ENCODE measurements at places on chromosomes 3 and 15.

DNA sequence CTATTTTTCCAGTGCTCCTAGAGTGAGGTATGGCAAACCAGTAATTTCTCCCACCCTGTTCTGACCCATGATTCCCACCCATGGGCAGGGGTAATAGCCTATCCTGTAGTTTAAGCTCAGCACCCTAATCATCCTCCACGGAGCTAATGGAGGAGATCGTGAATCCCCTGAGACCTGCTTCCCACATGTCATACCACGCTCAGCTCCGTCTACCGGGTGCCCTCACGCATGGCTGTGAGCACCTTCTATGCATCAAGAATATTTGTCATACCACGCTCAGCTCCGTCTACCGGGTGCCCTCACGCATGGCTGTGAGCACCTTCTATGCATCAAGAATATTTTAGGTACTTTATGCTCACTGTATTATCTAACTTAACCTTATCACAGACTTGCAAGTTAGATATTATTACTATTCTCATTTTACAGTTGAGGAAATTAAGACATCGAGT, 104.7 kb upstream of the PFN2 start:
- no peak for DNase-seq

- DNase-seq = no peak
Observed at GRCh38 chr15:100167884-100168375, 173.8 kb downstream of the ADAMTS17 start.

- no peak for DNase-seq
Observed at GRCh38 chr3:95775486-95776094, 1038.8 kb upstream of the EPHA6 start.

- no peak for DNase-seq
Observed at GRCh38 chr3:49725906-49726681, 2.3 kb upstream of the GMPPB start.

DNA sequence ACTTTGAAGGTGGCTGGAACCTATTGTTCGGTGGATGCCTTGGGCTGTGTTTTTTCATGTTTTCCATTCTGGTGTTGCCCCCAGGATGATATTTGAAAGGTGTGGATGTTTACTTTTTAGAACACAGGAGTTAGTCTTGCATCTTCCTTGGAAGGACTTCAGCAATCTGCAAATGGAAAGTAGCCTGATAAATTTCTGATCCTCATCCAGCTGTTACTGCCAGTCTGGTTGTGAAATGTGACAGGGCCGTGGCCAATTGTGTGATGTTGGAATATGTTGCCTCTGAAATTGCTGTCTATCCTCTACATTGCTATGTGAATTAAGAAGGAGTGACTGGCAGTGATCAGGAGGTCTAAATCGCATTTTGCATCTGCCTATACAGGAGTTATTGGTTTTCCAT, 382.5 kb upstream of the C2CD4B start:
- no peak for DNase-seq

GRCh38 chr15:47398132-47398531, 319.2 kb upstream of the SEMA6D start:
- DNase-seq = no peak

GRCh38 chr3:187445356-187445755, 77.2 kb downstream of the RTP4 start:
- DNase-seq = no peak

GRCh38 chr3:58041182-58041825, 33.1 kb downstream of the FLNB start:
- peak; percentile 41 for DNase-seq

- DNase-seq = peak; percentile 50
Observed at GRCh38 chr15:80779658-80780415, 667 bp downstream of the CEMIP start.

DNA sequence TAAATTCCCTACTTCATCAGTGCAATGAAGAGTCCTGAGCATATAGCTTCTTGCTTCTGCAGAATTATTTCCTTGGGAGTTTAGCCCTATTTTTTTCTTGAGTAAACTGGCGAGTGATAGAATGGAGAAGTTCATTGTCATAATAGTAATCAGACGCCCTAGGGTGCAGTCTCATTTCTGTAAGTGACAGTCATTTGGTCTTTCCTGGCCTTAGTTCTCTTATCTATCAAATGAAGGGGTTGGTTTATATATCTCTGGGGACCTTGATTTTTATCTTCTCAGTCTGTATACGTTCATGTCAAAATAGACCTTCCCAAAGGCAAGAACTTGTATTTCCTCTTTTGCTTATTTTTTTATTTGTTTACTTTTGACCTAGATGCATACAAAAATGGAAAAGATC, 9.9 kb upstream of the ALPK3 start:
- DNase-seq = no peak

DNA sequence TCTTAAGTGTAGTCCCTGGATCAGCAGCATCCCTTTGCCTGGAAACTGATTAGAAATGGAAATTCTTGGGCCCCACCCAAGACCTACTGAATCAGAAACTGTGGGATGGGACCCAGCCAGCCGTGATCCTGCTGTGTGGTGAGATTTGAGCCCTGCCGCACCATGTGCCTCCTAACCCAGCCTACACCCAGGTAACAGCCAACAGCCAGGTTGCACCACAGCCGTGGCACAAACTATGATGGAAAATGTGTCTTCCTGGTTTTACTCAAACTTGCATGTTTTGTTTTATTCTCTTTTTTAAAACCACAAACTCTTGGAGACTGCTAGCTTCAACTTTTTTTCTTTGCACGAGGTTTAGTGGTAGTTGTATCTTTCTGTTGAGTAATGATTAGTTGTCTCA, 2.6 kb downstream of the LIMD1 start:
- peak; percentile 25 for DNase-seq

GRCh38 chr3:36700537-36701248, 63.7 kb downstream of the DCLK3 start:
- peak; percentile 87 for DNase-seq

GRCh38 chr15:44188795-44189194, 6.3 kb downstream of the FRMD5 start:
- no peak for DNase-seq

GRCh38 chr3:46215810-46216414, 7.8 kb upstream of the CCR1 start:
- no peak for DNase-seq

- no peak for DNase-seq
Observed at GRCh38 chr3:179880868-179881267, 155.9 kb downstream of the PEX5L start.

- DNase-seq = no peak
Observed at GRCh38 chr3:159319156-159319555, 517.3 kb downstream of the MFSD1 start.

DNA sequence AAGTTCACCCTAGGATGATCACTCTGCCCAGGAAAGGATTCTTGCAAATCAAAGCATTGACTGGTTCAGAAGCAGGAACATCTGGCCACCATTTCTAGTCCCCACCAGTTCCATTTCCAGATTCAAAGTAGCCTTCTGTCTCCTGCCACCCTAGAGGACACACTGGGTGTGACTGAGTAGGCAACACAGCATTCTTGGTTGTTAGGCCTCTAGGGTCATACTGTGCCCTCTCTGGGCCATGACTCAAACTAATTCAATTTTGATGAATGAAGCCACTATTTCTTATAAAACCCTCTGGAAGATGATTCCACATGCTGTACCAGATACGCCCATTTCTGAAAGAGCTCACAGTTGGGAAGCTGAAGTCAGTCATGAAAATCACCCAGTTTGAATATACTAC, 69.7 kb downstream of the WDR76 start:
- DNase-seq = no peak

Data from fibroblast of pulmonary artery (primary cell).